ENCODE measurements at places on chromosomes 12 and 14. TPM values are rescaled to one million over a fixed set of nuclear protein-coding genes. Genes with fewer than 3 reads are reported as not detected.
A peak's percentile ranks its signal among the peaks of the same experiment; 100 is the strongest.

DNA sequence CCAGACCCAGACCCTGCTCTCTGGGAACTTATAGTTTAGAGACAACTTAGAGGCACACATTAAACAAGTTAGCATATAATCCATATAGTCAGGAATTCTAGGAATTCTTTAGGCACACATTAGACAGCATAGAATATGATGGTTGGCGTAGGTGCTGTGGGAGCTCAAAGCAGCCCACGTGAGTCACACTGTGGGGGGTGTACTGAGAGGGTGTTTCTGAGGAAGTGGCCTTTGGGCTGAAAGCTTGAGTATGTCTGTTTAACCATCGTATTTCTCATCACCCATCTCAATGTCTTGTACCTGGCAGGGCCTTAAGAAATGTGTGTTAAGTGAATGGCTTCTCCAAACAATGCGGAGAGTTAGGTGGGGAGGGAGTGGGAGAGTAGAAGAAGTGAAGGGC lies 67.2 kb downstream of the TMEM30B start:
- DNase-seq: no peak
- no peaks in the 10 kb centered on the region for H3K27me3 ChIP-seq
- no peaks in the 10 kb centered on the region for H3K36me3 ChIP-seq
- H3K4me1 ChIP-seq: peaks cover 8% of the 10 kb centered on the region

DNA sequence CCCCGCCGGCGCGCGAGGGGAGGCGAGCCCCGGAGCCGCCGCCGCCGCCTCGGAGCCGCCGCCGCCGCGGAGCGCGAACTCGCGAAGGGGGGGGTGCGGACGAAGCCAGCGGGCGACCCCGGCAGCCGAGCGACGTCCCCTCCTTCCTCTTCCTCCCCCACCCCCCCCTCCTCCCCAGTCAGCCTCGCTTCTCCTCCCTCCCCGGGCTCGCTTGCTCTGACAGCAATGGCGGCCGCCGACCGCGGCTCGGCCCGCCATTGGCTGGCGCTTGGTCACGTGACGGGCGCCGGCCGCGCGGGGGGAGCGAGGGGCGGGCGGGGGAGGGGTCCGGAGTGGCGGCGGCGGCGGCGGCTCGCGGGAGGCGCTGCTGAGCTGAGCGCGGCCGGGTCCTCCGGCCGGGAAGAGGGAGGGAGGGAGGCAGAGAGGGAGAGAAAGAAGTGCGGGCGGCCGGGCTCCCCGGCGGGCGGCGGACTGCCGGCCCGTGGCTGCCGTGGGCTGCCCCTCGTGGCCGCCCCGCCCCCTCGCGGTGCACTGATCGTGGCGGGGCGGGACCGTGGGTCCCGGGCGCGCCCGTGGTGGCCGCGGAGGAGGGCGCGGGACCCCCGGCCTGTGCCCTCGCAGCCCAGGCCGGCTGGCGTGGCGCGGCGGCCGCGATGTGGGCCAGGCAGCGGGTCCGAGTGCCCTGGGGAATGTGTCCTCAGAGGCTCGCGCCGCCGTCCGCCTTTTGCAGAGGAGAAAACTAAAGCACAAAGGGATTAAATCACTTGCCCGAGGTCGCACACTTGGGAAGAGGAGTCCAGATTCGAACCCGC lies at the start of gene MED13L:
Gene MED13L, minus strand, starts transcription at position 227 of the 812 bp plus-strand sequence. CDS start 562 bp downstream, outside the sequence.
- no peaks in the 10 kb centered on the region for H3K27me3 ChIP-seq
- H3K36me3 ChIP-seq: no peaks in the 10 kb centered on the region
- H3K4me3 ChIP-seq: peak within 1 kb of the TSS; percentile 85
- H3K27ac ChIP-seq: peak within 1 kb of the TSS; percentile 97

DNA sequence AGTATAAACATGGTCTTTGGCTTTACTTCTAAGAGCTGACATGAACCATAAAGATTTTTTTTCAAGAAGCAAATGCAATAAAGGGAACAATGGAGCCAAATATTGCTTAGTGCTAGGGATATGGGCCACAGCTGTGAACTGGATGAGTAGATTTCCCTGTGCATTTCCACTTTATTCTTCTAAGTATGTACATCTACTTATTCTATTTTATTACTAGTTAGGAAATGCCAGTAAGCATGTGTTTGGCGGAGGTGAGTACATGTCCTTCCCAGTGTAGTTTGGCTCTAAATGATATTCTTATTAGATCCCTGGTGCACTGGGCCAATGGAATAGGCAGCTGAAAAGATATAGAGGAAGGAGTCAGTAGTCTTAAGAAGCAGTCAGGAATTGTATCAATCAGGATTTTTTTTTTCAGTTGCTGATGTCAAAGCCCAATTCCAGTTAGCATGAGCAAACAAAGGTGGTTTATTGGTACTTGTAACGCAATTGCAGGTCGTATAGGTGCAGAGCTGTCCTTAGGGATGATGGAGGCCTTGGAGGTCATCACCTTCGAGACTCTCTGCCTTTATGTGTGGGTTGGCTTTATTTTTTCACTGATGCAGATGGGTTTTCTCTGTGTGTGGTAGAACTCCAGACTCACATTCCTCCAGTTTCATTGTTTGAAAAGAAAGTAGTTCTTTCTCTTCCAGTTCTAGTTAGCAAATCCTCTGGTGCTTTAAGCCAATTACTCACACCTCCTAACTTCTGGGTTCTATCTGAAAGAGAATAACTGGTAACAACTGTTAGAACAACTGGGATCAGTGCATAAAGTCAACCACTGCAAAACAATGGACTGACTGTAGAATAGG lies 139.0 kb upstream of the LRIG3 start:
- H3K27me3 ChIP-seq: no peaks in the 10 kb centered on the region
- no peak overlapping the region for H3K4me3 ChIP-seq
- H3K27ac ChIP-seq: no peak overlapping the region
- DNase-seq: no peak
- H3K4me1 ChIP-seq: peaks cover 48% of the 10 kb centered on the region

DNA sequence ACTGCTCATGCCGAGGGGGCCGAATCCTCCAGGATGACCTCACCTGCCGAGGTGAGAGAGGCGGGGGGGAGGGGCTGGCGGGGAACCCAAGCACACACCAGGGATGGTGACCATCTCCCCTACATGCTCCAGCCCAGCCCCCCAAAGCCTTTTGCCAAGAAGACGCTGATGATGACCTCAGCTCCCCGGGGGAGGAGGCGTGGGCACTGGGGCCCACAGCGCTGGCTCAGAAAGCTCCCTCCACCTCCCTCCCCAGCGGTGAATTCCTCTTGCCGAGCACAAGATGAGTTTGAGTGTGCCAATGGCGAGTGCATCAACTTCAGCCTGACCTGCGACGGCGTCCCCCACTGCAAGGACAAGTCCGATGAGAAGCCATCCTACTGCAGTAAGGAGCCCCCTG lies 23.7 kb upstream of the NXPH4 start:
- no peak for DNase-seq
- H3K4me1 ChIP-seq: no peaks in the 10 kb centered on the region
- H3K4me3 ChIP-seq: no peak overlapping the region
- H3K27ac ChIP-seq: no peak overlapping the region
- no peaks in the 10 kb centered on the region for H3K27me3 ChIP-seq
- H3K36me3 ChIP-seq: peaks cover 72% of the 10 kb centered on the region

GRCh38 chr12:15830538-15830937 lies 41.4 kb upstream of the EPS8 start:
- H3K4me1 ChIP-seq: peaks cover 4% of the 10 kb centered on the region
- no peak overlapping the region for H3K27ac ChIP-seq
- no peak for DNase-seq
- no peaks in the 10 kb centered on the region for H3K36me3 ChIP-seq
- H3K4me3 ChIP-seq: no peak overlapping the region

DNA sequence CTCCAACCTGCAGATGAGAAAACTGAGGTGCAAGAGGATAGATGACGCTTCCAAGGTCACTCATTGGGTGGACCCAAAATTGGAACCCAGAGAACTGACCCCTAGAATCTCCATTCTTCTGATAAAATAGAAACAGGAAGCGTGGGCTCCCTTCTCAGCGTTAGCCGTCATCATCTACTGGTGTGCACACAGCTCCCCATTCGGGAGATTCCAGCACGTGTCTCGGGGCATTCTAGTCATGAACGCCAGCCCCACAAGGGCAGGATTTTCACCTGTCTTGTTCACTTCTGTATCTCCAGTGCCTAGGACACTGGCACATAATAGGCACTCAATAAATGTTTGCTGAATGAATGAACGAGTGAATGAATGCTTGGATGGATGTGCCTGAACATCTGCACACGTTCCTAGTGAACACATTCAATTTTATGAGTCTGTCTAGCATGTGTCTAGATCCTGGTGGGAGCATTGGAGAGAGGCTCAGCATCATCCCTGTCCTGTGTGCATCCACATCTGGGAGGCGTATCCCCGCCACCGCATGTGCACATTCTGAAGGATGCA lies 30.5 kb downstream of the RASAL1 start:
- no peak overlapping the region for H3K4me3 ChIP-seq
- no peaks in the 10 kb centered on the region for H3K36me3 ChIP-seq
- no peaks in the 10 kb centered on the region for H3K27me3 ChIP-seq
- no peaks in the 10 kb centered on the region for H3K4me1 ChIP-seq
- DNase-seq: no peak
- no peak overlapping the region for H3K27ac ChIP-seq

DNA sequence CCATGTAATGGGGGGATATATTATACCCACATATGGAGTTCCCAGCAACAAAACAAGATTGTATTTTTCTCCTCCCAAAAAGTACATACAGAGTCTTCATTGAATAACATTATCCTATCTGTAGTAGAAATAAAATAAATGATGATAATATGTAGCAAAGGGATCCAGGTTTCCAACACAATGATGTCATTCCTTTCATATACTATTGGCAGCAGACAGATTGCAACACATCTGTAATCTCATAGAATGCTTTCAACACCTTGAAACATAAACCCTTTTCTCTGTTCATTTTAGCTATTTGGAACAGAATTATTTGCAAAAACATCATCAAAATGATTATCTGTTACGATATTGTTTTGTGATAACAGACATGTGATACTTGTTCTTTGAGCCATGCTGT lies 317.6 kb downstream of the DPF3 start:
- DNase-seq: no peak
- H3K27me3 ChIP-seq: peaks cover 4% of the 10 kb centered on the region
- H3K27ac ChIP-seq: no peak overlapping the region
- H3K4me1 ChIP-seq: no peaks in the 10 kb centered on the region
- H3K4me3 ChIP-seq: no peak overlapping the region

DNA sequence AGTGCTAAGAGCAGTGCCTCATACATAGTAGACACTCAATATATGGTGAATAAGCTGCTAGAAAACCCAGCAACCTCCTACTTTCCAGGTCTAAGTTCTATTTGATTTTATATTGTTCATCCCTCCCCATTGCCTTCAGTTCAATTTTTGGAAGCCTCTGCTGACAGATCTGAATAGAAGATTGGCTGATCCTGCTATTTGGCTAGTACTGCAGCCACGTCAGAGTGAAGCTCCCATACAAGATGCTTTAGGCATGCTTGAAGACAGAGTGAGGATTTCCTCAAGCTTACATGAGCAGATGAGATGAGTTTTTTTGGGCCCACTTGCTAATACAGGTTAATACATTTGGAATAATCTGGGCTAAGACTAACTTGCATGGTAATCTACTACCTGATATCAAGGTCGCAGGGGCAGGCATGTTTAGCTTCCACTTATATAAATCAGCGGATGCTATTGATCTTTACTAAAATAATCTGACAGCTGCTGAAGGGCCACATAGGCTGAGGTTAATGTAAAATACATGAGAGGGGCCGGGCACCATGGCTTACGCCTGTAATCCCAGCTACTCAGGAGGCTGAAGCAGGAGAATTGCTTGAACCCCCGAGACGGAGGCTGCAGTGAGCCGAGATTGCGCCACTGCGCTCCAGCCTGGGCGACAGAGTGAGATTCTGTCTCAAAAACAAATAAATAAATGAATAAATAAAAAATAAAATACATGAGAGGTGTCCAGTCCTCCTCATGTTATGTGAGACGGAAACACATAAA lies 15.9 kb upstream of the AEBP2 start:
- no peaks in the 10 kb centered on the region for H3K27me3 ChIP-seq
- DNase-seq: no peak
- H3K4me1 ChIP-seq: peaks cover 10% of the 10 kb centered on the region
- no peak overlapping the region for H3K27ac ChIP-seq

DNA sequence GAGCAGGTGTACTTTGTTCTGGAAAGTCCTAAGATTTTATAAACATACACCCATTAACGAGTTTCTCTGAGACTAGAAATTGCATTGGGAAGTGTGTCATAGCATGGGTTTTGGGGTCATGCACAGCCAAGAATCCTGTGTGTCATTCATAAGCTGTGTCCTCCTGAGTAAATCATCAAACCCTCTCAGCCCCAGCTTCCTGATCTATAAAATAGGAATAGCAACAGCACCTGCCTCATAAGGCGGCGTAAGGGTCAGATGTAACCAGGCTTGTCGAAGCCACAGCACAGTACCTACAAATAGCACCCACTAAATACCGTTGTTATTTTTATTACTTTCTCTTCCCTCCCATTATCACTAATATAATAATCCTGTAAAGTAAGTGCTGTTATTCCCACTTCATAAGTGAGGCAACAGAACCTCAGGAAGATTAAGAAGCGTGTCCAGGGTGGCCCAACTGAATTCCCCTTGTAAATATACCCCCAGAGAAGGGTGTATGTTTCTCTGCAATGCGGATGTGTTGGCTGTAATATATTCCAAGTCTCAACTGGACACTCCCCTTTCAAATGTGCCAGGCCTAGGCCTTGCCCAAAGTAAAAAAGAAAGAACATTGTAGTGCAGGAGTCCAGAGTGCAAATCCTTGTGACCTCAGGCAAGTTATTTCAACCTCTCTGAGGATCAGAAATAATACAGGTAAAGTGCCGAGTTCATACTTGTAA lies 188.3 kb upstream of the BCL2L14 start:
- no peak overlapping the region for H3K27ac ChIP-seq
- H3K36me3 ChIP-seq: peaks cover 41% of the 10 kb centered on the region
- H3K4me3 ChIP-seq: no peak overlapping the region
- DNase-seq: no peak
- peaks cover 40% of the 10 kb centered on the region for H3K4me1 ChIP-seq
- H3K27me3 ChIP-seq: no peaks in the 10 kb centered on the region

- no peak for DNase-seq
- no peak overlapping the region for H3K27ac ChIP-seq
- no peaks in the 10 kb centered on the region for H3K36me3 ChIP-seq
- no peaks in the 10 kb centered on the region for H3K27me3 ChIP-seq
These were observed 56.5 kb upstream of the PAWR start for GRCh38 chr12:79747274-79747673.

DNA sequence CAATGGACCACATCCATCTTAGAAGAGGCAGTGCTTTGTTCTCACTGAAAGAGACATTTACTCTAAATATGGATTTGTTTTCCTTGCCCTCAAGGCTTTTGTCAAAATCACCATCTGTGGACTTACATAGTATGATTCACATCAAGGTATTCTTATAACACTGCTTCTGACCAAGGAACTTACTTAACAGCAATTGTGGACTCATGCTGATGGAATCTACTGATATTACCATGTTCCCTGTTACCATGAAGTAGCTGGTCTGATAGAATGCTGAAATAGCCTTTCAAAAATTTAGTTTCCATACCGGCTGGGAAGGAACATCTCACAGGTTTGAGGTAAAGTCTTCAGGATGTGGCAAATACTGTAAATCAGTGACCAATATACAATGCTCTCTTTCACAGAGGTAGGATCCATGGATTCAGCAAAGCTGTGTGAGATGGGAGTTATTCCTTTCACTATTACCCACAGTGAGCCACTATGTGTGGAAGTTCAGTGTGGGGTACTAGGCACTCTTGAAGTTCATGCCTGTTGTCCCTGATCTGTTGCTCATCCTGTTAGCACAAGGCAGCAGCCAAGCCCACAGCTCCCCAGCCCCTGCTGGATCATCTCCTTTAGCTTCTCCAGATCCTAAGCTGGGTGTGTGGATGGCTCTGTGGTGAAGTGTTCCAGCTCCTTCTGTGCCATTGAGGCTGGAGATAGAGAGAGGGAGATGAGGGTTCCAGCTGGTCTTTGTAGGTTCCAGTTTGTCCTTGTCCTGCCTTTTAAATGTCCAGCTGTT lies 126.4 kb downstream of the ATP23 start:
- H3K27me3 ChIP-seq: no peaks in the 10 kb centered on the region
- no peaks in the 10 kb centered on the region for H3K36me3 ChIP-seq
- no peak for DNase-seq

The RILPL1 gene
- 4.6 TPM for total RNA-seq
